Mesendoderm (in vitro differentiated cells): ENCODE measurements at places on chromosomes 12 and 14.

- peak; percentile 26 for DNase-seq
Measured at GRCh38 chr14:100078216-100078803, 13.1 kb downstream of the EVL start.

DNA sequence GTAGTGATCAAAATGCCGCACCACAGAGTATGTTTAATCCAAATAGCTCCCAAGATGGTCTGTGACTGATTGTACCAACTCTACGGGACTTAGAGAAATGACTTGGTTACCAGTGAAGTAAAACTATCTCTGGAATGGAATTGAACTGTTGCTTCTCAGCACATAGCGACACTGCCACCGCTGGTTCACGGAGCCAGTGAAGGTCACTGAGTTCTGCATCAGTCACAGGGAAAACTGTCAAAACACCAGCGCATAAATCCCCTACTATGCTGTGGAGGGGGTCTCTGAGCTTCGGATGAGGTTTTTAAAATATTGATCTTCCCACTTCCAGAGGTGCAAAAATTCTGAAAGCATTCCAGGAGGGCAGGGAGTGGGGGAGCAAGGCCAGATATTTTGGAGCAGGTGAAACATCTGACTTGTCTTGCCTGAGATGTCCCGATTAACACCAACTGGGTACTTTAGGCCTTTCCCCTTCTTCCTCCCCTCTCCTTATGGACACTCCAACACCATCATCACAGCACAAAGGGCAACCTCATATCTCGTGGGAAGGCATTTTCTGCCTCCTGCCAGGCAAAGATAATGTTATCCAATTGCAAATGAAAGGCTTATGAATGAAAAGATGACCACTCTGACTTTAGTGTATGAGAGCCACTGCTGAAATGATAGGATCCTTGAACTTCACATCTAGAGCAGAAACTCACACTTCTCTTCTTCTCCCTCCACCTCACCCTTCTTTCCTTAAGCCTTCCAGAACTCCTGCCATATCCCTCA is 2.0 kb upstream of the PLXNC1 start:
- DNase-seq, result no peak

DNA sequence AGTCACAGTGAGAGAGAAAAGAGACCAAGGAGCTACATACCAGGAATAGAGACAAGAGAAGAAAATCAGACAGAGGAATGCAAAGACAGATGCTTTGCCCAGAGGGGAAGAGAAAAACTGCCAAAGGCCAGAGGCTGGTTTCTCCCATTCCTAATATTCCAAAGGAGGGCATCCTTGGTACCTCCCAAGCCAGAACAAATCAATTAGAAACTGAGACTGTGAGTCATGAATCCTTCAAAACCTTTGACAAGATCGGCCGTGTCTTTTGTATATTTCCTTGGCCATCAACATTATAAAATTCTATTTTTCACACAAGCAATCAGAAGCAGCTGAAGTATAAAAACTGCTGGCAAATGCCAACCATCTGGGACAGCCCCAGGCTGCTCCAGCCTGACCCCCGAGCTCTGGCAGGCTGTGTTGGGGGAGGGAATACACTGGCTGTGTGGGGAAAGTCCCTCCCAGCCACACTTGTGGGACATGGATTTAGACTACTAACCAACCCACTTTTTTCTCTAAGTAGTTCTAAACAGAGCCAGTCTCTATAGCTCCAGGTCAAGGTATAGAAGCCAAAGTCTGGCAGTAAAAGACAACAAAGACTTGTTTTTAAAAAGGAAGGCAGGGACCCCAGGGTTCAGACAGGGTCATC is 13.7 kb downstream of the POMT2 start:
- peak; percentile 55 for DNase-seq

DNA sequence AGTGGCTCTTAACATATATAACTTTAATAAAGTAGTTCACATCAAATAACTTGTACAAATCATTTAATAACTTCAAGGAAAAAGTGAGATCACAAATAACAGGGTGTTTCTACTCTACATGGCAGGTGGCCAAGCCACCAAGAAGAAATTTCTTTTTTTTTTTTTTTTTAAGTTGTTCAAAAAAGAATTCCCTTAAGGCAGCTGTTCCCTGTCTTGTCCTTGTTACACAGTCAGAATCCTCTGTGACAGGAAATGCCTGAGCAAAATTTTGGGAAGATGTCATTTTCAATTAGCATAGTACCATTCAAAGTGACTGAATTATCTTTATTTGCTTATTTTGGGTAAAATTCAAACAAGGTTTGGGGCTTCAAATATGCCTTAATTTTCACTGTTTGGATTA is 79.4 kb downstream of the LIN7A start:
- DNase-seq, result no peak

- DNase-seq, result no peak
Measured at GRCh38 chr14:52825085-52825484, 33.7 kb upstream of the GNPNAT1 start.

- no peak for DNase-seq
Measured at GRCh38 chr12:110284597-110284996, 3.5 kb downstream of the ATP2A2 start.

DNA sequence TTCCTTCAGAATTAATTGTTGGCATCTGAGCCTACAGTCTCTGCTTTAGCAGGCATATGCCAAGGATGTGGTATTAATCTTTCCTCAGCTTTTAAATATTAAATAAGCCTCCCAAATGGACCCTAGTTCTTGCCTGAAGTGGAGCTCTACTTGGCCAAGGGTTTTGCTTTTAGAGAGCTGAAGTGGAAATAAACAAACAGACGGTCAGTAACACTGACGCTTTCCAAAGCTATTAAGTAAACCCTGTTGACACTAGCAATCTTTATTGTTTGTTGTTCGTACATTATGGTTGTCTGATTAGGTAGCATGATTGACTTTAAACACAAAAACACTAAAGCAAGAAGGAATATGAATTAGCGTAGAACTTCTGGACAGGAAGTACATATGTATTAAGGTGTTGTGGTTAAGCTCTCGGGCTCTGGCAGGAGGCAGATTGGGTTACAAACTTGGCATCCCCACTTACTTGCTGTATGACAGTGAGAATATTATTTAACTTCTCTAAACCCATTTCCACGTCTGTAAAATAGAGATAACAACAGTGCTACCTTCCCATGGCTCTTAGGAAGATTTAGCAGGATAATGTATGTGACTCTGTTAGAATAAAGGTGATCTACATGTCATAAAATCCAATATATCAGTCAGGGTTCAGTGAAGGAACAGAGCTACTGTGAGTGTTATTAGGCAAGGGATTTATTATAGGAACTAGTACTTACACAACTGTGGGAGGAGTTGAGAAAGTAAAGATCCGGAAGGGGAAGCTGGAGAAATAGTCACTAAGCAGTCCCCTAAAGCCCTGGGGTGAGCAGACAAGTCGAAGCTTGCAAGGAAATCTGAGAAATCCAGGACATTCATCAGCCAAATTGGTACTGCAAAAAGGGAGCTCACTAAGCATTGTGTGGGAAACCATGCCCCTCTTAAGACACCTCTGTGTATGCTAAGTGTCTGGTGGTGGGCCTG is 92.2 kb upstream of the ATF7IP start:
- DNase-seq, result no peak

GRCh38 chr14:101118746-101119591 is 215.4 kb upstream of the RTL1 start:
- DNase-seq, result no peak

DNA sequence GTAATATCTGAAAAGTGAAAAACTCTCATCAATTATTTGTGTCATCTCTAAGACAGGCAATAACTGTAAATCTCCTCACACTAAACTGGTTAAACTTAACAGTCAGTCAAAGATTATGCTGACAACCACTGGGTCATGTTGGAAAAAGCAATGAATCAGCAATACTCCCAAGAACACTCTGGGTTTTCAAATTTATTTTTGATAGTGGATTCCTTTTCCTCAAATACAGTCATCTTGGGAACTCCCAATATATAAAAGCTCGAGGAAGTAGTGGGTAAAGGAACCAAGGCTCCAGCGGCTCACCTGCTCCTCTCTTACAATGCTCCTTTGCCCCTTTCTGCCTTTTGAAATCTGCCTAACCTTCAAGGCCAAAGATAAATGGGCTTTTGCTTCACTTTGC is 70.0 kb downstream of the ARMH4 start:
- DNase-seq, result no peak

- DNase-seq, result no peak
Measured at GRCh38 chr12:116656306-116656705, 81.6 kb downstream of the SPRING1 start.

DNA sequence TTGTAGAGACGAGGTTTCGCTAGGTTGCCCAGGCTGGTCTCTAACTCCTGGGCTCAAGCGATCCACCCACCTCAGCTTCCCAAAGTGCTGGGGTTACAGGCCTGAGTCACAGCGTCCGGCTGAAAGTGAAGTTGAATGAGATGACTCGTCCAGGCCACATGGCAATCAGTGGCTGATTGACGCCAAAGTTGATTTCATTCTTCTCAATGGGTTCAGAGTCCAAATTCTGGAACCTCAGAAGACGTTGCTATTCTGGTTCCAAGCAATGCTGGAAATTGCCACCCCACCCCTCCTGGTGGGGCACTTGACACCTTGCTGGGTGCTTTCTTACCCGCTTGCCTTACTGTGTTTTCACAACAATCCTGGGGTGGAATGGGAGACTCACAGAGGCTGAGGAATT is 14.9 kb downstream of the ABCB9 start:
- DNase-seq, result no peak
